RKO (cell line): ENCODE measurements at places on chromosomes 1 and 21.
A peak's percentile ranks its signal among the peaks of the same experiment; 100 is the strongest.

DNA sequence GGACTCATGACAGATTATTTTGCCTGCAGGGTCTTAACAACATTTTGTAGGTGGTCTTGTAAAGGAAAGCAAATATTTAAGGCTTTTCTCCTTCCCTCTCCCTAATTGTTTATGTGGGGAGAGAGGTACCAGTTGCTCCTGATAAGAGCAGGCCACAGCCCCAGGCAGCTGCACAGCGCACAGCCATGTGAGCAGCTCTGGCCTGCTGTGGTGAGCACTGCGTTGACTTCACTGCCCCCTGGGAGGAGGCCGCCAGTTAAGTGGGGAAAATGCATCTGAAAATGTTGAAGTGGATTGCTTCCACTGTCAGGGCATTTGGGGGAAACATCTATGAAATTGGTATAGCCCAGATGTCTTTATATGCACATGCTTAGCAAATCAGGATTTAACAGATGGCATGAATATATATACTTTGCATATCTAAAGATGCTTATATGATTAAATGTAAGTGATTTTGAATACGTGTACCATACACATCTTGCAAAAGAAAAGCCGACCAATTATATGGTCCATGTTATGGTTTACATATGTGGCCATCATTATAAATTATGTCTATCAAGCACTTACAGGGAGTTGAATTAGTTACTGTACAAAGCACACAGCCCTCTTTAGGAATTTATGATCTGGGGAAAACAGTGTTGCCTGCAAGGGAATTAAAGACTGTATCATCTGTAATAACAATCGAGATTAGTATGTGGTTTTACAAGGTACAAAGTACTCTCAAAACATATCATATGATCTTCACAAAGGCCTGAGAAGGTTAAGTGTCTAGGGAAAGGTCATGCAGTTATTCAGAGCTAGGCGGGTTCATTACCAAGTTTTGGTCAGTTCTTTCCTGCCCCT is 132.1 kb downstream of the RHOU start:
- no peak for DNase-seq

GRCh38 chr1:63487336-63488065 is 35.5 kb downstream of the ITGB3BP start:
- DNase-seq = no peak

GRCh38 chr1:157519451-157519850 is 32.9 kb downstream of the FCRL5 start:
- no peak for DNase-seq

- no peak for DNase-seq
Measured at GRCh38 chr1:73475316-73475870, 722.6 kb downstream of the LRRIQ3 start.

DNA sequence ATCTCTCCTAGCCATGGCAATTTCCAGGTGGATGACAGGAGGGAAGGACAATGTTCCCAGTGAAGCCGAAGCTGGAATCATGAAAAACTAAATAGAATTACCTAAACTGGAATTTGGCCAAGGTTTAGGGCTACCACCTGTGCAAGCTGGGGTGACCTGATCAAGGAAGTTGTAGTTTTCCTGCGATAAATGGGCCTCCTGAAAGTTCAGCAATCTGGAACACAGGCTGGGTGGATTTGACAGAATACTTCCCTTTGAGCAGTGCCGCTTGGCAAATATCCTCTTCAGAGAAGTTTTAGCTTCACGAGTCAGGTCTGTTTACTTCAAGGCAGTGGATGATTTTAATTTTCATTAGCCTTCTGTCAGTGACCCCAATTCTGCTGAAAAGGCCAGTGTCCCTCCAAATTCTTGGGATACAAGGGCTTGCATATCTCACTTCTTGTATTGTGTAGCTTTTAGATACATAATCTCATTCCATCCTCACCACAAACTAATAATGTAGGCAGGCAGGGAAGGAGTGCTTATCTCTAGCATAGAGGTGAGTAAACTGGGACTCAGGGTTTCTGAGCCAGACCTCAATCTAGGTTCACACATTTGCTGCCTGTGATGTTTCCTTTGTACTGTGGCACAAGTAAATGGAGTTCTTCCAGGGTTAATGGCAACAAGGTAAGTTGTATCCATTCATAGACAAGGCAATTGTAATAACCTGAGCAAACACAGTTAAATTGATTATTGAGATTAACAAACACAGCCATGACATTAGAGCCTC is 349.4 kb downstream of the NUF2 start:
- no peak for DNase-seq

DNA sequence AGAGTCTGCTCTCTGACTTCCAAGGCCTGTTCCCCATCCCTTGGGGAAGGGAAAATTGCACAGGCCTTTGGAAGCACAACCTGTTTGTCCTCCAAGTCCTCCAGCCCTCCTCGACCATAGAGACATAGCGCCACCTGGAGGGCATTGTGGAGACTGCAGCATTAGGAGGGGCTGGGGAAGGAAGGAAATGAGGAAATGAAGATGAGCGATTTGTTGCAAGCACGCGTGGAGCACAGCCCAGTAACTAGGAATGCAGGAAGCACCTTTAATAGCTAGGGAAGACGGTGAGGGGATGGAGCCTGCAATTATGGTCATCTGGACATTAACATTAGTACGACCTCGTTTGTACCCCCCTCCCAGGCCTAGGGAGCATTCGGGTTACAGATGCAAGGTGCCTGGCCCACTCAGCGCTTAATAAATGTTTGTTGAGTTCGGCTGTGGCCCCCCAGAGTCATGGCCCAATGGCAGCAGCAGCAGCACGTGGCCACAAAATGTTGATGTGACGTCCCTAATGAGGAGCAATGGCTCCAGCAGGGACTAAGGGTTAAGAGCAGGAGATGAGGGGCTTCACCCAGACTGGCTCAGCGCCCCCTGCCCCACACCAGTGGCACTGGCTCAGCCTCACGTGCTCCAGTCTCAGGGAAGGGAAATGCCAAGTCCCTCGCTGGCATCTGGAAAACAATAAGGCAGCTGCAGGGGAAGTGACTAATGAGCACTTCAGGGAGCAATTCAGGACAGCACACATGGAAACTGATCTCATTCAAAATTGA is 8.0 kb upstream of the CAMK2N1 start:
- peak; percentile 93 for DNase-seq
